ENCODE measurements at places on chromosomes 12 and 14.

GRCh38 chr12:7175493-7175892, 14.0 kb upstream of the PEX5 start:
- DNase-seq, result no peak

DNA sequence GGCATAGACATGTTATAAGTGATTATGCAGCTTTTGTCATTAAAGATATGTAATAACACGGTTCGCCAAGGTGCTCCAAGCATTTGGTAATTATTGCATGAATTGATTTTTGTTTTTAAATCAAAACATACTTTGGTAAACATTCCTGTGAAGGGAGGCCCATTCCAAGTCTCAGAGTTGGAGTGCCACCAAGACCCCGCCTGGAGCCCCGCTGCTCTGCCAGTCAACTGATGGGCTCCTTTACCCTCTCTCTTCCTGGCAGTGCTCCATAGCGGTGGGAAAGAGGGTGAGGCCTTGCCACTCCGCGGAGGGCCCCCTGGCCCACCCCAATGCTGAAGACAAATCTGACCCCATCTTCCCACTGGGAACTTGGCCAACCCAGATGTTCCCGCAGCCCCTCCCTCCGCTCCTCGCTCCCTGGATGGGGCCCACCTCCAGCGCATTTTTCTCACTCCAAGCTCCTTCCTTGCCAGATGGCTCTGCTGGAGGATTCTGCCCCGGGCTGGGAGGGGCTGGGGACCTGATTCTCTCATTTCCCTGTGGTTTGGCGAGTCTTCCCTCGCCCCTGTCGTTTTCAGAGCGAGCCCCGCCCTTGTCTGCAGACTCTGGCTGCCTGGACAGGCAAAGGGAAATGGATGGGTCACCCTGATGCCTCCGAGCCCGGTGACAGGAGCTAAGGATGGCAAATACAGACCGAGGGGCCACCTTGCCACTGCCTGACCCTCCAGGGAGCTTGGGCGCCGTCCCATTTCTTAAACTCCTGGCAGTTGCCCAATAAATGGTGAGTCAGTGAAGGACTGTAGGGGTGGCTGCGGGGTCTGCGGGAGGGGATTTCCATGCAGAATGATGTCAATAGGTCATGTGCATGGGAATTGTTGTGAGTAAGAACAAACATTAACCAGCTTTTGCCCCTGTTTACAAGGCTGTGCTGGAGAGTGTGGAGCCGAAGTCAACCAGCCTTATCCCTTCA, 9.2 kb upstream of the PAPLN start:
- no peak for DNase-seq

GRCh38 chr12:6368906-6369525, 6.3 kb downstream of the SCNN1A start:
- DNase-seq, result no peak

DNA sequence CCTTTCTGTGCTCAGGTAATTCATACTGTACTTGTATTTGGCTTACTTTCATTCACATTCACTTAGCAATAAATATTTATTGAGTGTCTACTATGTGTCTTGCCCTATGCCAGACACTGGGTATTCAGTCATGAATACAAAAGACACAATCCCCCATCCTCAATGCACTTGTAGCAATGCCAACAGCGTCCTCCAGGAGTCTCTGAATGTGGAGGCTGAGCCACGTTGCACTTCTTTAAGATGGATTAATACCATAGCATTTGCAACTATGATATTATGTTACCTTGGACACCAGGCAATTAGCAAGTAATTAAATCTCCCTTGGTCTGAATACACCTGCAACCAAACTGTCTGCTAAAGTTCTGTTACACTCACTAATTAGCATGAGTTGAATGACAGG, 58.8 kb downstream of the OTX2 start:
- DNase-seq, result peak; percentile 16

- DNase-seq, result no peak
Observed at GRCh38 chr12:72074956-72075355, 136.3 kb downstream of the TPH2 start.

GRCh38 chr14:54338696-54339317, 58.0 kb upstream of the CDKN3 start:
- peak; percentile 37 for DNase-seq

GRCh38 chr14:20306079-20306423, 300 bp upstream of the TTC5 start:
- no peak for DNase-seq

- no peak for DNase-seq
Observed at GRCh38 chr14:24156840-24157239, 4.2 kb upstream of the IRF9 start.

DNA sequence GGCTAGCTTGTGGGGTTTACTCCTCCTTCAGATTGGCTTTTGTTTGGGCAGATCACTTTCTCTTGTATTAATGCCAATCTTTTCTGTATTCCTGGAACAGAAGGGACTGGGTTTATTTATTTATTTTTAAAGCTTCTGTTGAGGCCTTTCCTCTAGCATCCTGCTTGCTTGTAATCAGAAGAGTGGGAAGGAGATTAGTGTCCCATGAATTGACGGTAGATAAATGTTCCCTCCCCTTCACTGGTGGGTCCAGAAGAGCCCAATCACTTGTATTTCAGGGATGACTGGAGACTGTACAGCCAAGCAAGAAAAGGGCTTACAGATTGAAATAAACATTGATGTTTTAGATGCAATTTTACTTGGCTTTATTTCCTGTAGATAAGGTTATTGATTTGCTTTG, 71.0 kb downstream of the LIN52 start:
- DNase-seq, result no peak

- no peak for DNase-seq
Observed at GRCh38 chr12:88572781-88573549, 7.3 kb downstream of the KITLG start.

DNA sequence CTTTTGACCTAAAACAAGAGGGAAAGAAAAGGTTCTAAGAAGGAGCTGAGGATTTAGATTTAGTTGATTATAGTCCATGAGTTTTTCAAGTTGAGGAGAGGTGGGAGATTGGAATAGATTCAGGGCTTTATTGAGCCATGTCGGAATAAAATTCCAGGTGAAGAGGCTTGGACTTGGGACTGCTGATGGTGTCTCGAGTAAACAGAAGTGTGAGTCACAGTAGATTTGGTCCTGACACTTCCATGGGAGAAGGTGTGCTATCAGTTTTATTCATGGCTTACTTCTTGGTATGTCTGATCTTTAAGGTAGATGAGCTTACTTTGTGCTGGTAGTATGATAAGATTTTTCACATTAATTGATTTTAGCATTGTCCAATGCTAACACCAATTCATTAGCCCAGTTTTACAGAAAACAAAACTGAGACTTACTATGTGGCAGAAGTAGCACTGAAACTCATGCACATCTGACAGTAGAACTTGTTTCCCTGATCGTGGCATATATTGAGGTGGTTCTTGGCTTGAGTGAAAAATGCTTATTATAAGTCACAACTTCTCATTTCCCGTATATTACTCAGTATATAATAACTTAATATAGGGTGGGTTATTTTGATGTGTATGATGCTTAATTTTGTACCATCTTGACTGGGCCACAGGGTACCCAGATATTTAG, 172.4 kb upstream of the IGF1 start:
- no peak for DNase-seq

- DNase-seq, result no peak
Observed at GRCh38 chr12:65162609-65163008, 6.8 kb upstream of the LEMD3 start.

DNA sequence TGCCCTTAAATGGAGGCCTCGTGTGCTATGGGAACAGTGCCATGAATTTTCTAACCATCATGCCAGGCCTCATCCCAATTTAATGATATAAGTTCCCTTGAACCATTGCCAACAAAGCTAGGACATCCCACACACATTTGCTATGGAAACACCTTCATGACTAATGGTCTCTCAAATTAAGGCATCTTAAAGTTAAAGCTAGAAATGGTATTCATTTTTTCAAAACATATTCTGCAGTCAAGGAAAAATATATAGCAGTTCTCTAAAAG, 117.3 kb downstream of the BTG1 start:
- DNase-seq, result no peak

DNA sequence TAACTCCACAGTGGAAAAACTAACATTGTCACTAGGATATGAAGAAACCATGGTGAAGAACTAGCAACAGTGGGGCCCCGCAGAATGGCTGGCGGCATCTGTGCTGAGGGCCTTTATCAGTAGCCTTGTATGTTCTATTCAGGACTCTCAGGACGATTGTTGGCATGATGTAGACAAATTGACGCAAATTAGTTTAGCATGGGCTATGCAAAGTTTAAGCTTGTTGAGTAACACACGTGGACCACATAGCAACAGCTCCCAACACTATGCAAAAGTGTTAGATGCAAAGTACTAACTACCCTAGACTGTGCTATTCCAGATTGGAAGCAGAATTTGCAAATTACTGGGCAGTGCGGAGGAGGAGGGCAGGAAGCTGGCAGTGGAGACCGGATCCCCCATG, 38.2 kb upstream of the TMEM263 start:
- DNase-seq, result no peak

DNA sequence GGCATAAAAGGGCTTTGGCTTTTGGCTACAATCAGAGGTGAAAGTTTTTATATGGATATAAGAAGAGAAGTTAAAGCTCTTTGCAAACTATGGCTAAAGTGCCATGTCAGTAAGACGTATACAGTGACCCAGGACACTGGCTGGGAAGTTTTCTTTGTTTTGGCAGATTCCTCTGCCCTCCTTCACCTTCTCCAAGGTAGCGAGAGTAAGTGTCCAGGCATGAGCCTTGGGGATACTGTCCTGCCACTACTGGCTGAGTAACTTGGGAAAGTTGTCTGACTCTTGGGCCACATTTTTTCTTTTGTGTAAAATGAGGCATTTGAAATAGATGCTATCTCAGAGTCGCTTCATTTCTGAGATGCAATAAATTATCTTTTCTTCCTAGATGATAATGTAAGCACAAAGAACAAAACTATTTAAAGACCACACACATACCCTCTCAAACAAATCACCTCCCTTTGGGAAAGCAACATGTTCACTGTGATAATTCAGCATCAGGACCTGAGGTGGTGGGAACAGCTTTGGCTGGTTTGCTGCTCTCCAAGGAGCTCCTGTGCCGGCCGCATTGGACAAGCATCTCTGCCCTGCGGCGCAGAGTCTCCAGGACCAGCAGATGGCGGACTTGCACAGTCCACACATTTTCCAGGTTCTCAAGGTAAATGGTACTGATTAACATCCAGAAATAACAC, 106.3 kb downstream of the PTCSC3 start:
- peak; percentile 75 for DNase-seq

- DNase-seq, result no peak
Observed at GRCh38 chr12:13307143-13307816, 110.8 kb downstream of the EMP1 start.

DNA sequence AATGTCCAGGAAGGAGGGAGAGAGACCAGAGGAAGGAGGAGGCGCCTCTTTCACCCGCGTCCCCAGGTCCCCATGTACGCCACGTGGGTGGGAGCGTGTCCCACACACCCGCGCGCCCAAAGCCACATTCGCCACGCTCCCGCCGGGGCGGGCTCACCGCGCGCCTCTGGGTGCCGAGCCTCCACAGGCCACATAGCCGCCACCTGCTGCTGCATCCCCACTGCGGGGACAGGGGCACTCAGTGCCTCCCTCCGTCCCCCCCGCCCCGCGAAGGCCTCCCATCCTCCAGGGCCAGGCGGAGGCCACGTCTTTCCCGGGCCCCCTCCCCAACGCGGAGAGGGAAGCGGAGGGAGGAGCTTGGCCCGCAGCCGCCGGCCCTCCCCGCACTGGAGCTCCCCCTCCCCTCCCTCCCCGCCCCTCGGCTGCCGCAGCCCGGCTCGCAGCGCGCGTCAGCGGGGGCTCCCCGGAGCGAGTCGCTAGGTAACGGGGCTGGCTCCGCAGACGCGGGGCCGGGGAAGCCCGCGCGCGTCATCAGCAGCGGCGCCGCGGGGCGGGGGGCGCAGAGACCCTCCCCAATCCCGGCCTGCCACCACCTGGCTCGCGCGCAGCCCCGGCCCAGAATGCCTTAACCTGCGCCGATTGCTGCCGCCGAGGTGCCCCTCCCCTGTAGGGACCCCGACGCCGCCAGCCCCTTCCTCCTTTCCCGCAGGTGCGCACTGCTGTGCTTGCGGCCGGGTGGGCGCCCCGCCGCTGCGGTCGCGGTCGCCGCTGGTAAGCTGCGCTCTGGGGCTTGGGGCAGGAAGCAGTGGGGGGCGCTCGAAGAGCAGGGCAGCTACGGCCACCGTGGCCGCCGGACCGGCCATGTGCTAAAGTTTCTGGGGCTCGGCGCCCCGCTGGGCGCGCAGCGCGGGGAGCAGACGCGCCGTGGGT, 536 bp upstream of the TUNAR start:
- peak; percentile 29 for DNase-seq

DNA sequence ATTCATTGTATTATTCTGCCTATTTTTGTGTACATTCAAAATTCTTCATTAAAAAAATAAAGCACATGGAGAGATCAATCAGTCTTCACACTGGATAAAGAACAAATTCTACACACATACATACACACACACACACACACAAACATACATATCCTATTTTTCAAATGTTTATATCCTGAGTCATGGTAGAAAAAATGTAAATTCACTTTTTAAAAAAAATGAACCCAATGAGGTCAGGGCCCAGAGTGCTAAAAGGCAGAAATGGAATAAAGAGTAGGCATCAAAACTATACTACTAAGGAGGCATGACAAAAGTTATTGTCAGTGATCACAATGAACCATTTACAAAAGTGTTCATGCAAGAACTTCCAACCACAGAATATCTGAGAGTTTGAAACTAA, 17.3 kb downstream of the GALC start:
- DNase-seq, result no peak

DNA sequence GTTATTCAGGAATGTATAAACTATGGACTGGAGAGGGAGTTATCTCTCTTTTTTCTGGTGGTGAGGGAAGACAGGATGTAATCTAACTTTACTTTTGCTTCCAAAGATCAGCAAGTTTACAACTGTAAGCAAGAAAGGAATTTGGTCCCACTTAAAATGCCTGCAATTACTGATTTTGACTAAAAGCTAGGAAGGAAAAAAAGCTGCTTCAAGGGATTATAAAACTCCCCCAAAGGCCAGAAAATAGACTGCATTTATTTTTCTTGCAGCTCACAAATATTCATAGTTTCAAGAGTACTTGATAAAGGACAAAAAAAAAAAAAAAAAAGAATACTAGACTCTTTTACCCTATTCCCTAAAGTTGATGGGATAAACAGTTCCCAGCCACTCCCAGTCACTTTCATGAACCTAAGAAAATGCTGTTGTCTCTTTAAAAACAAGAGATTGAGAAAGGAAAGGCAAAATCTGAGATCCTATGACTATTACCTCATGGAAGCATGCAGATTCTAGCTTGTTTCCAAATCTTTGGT, 128.7 kb upstream of the BMP4 start:
- no peak for DNase-seq

DNA sequence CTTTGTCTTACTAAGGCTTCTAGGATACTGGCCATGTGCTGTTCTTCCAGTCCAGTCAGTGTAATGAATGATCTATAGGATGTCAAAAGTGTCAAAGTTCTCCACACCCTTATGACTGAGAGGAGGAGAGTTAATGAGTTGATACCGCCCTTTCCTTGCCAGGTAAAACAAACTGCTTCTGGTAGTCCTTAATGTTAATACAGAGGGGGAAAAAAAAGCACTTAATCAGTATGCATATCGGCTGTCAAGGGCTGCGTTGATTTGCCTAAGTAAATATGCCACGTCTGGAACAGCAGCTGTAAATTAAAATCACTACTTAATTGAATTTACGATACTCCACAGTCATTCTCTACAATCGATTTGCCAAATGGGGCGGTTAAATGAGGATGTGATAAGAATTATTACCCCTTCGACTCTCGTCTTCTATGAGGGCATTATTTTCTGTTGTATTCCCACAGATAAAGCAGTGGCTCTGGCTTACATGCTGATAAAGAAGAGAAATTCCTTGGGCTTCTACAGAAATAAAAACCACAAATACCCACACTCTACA, 416.0 kb downstream of the KCNH5 start:
- no peak for DNase-seq

- DNase-seq, result no peak
Observed at GRCh38 chr12:108641446-108642268, 8.0 kb upstream of the SELPLG start.

Data from endothelial cell (in vitro differentiated cells).